ENCODE measurements at places on chromosomes 3 and 15.
A peak's percentile ranks its signal among the peaks of the same experiment; 100 is the strongest.

GRCh38 chr3:123755085-123755484 lies 129.0 kb downstream of the MYLK start:
- DNase-seq: no peak

GRCh38 chr3:170233530-170233929 lies 11.3 kb downstream of the PRKCI start:
- DNase-seq: no peak

DNA sequence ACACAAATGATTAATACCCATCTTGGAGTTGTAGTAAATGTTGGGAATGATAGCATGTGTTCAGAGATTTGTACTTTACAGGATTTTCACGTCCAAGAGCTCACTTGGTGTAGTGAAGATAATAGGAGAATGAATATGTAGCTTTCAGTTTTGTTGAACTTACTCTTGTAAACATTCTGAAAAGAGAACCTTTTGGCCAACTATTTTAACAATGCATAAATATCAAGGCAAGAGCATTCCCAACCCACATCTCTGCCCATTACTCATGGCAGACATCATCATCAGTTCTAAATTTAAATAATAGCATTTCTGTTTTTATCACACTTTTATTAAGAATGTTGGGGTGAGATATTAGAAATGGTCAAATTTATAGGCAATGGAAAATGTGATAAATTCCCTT lies 465.2 kb upstream of the TPRG1 start:
- no peak for DNase-seq

GRCh38 chr3:84209474-84209873 lies 749.3 kb upstream of the CADM2 start:
- DNase-seq: no peak

GRCh38 chr3:37905987-37906674 lies 44.5 kb downstream of the CTDSPL start:
- DNase-seq: no peak

DNA sequence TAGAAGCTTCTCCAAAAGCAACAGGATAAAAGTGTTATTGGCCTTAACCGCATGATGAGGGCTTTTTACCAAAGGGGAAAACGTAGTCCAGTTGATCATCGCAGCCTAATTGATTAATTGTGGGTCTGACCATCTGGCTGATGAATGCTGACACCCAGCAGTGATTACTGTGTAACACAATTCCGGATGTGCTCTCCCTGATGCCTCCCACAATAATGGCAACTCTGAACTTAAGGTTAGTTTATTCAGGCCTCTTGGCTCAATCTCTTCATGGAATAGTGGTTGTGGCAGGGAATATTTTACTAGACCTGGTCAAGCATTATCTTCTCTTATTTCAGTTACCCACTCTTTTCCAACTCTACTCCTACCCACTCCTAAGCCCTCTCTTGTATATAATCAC lies 332.9 kb downstream of the TIGIT start:
- DNase-seq: no peak

DNA sequence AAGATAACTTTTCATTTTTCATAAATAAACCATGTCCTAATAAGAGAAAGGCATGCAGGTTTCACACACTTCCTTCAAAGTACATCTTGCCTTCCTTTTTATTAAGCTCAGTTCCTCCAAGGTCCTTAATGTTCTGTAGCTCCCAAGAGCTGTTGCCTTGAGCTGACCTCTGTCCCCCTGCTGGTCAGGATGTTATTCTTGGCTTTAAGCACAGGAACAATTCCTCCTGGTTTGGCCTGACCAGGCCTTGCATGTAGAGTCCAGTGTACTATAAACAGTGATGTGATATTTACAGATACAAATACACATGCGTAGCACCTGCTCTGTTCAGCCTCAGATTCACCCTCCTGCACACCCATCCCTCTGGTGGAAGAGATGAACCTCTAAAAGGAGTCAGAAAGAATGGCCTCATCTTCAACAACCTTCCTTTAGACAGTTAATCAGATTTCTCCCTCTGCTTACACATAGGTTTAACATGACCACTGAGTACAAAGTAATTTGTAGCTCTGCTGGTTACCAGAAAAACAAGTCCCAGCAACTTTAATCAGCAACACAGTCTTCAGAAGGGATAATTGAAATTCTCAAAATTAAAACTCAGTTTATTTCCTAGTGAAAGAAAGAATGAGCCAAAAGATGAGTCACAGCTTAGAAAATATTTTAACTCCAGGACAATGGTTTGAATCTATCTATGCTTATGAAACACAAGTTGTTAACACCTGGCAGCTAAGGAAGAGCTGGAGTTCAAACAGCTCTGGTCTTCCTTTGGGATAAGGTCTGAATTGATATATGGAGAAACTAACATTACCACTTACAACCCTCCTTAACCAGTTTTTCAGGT lies 46.5 kb downstream of the PTPN9 start:
- no peak for DNase-seq

DNA sequence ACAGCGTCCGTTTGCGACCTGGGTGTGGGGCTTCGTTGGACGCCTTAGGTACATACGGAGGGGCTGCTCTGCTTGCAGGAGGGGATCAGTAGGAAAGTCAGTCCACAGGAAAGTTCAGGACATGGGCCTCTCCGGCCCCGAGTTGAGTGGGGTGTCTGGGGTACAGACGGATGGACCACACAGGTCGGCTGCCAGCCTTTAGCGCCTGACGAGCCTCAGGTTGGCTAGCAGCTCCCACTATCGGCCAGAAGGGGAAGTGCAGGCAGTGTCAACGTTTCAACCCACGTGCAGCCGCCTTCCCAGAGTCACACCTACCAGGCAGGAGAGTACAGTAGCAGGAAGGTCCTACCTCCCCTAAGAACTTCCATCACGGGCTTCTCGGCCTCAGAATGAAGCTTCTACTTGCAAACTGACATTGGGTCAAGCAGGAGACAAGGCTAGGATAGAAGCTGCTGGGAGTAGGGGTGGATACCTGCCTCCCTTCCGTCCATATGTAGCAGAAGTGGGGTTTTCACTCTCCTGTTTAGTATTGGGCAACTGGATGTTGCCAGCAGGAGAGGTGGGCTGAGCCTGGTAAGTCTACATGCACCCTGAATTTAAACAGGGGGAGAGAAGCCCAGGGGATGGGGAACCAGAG lies 1.8 kb upstream of the SCN5A start:
- peak; percentile 70 for DNase-seq

DNA sequence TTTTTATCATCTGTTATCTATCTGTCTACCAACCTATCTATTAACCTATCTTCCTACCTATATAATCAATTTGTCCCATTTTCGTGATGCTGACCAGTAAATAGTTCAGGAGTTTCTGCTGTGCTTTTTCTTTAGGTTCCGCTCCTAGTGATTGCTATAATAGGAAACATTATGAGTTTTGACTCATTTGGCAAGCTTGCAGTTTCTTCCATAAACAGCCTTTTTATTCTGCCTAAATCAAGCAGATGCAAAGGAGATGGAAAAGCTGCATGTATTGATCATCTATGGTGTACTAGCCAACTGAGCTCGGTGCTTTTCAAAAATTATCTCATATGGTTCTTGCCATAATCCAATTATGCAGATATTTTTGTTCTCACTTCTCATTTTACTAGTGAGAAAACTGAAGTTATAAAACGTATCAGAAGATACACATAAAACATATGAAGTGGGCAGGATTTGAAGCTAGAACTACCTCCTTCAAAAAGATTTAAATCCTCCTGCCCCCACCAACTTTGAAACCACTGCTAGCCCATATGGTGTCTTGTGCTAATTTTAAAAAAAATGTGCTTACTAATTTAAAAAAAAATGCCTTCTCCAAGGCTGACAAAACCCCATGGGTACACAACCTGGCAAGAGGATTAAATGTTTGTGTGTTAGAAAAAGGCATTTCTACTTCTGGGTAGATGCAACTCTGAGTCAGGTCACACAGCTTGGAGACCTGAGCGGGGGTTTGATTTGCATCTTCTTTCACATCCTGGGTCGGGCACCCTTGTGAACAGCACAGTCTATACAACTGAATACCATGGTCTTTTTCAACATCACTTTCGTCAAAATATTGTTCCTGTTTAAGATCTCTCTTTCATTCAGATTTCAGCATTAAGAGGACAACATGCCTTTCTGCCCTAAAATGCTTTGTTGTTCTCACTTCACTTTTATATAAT lies 267.0 kb downstream of the CHL1 start:
- no peak for DNase-seq

GRCh38 chr3:52983336-52983807 lies 62.5 kb downstream of the SFMBT1 start:
- no peak for DNase-seq

- no peak for DNase-seq
Measured at GRCh38 chr3:76866729-76867408, 173.0 kb upstream of the ROBO2 start.

- DNase-seq: no peak
Measured at GRCh38 chr3:136305879-136306278, 55.7 kb downstream of the PCCB start.

DNA sequence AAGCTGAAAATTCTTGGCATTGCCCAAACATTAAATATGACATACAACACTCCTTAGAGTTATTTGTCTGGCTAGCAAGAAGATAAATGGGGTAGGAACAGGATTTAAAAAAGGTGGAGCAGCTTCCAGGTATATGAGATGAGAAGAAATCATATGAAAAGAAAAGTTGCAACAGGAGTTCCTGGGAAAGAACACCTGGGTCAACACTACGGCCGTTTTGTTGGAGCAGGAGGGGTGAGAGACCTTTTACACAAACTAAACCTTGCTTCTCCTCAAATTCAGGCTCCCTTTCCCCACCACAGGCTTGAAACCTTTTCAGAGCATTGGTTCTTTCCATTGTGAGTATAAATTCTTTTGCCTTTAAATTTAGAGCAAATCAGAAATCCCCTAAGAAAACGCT lies 18.8 kb upstream of the GUCA1C start:
- DNase-seq: no peak

GRCh38 chr15:67063689-67064606 lies 1.5 kb upstream of the SMAD3 start:
- DNase-seq: peak; percentile 20

GRCh38 chr15:76637166-76637565 lies 268.0 kb downstream of the SCAPER start:
- no peak for DNase-seq
